Jurkat, Clone E6-1 (cell line): ENCODE measurements at places on chromosomes 1 and 21.

GRCh38 chr1:158076441-158076840 lies 83.0 kb downstream of the KIRREL1 start:
- DNase-seq, result no peak

DNA sequence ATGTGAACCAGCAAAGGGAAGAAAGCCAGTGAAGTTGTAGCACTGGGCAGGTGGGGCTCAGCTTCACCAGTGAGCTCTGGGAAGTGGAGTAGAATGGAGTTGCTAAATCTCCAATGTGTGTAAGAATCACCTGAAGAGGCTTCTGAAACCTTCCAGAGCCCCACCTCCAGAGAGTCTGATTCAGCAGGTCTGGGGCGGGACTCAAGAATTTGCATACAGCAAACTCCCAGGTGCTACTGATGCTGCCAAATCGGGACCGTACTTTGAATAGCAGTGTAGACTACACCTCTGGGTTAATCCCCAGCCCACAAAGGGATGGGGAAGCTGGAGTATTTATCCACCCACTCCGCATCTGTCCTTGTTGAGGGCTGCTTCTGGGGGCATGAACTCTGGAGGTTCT lies 154.3 kb downstream of the IGSF21 start:
- DNase-seq, result no peak

- DNase-seq, result no peak
Observed at GRCh38 chr1:208318150-208318734, 74.1 kb upstream of the PLXNA2 start.

DNA sequence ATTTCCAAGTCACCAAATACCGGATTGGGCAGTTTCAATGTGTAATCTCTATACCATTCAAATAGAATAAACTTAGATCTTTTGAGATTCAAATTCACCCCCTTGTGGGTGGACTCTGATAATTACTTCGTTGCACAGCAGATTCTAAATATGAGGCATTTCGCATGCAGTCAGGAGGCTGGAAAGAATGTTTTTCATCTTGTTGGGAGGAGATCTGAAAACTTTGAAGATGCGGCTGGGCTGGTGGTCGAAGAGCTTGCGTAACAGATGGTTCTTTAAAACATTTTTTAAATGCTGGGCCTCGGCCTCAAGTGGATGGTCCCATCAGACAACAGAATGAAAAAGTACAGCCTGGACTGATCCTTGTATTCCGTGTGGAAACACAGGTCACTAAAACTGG lies 10.4 kb downstream of the NR5A2 start:
- no peak for DNase-seq

DNA sequence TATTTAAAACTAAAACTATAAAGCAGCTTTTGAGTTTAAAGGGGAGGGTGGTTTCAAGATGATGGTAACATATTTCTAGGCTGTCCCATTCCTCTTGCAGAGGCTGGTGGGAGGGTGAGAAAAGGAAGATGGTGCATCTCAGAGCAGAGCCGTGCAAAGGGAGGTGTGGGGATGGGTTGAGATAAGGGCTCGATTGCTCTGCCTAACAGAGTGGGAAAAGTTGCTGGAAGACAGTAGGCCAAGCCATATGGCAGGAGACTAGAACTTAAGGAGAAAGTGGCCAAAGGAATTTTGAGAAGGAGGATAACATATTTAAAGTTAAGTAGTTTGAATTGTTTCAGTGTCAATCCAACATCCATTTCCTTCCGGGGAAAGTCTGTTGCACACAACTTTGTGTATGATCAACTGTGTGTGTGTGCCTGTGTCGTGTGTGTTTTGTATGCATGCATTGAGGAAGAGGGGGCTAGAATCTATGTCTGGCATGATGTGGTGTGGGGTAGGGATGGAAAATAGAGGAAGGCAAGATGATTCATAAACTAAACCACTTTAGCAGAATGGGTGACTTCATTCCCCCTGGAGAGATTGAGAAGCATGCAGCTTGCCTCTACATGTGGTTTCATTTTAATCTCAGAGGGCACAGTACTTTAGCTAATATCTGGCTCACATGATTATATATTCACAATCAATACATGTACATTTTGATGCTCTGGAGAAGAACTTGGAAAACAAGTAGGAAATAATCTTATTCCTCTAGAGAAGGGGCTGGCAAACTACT lies 145.0 kb upstream of the DNAH14 start:
- DNase-seq, result no peak

DNA sequence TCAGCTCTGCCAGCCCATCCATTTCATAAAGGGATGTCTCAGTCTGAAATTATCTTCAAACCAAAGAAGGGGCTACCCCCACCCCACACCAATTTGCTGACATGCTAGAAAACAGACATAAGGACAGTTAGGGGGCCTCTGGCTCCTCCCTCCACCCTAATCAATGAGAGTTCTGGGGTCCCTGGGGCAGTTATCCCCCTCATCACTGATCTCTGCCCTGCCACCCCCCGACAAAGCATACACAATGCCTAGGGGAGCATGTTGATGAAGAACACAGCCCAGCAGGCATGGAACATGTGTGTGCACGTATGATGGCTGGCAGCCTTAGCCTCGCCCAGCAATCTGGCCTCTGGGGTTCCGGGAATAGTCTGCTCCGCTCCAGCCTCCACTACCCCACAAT lies 58.9 kb downstream of the RHBG start:
- no peak for DNase-seq

DNA sequence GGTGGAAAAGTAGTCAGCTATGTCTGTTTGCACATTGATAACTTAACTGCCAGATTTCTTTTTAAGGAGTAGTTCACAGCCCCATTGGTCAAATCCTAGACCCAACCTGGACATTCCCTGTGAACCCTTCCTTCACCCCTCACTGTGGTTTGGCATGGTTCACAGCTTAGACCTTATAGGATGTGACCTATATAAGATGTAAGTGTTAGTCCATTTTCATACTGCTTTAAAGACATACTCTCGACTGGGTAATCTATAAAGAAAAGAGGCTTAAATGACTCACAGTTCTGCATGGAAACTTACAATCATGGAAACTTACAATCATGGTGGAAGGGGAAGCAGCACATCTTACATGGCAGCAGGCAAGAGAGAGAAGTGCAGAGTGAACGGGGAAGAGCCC lies 1066.2 kb downstream of the TTLL7 start:
- DNase-seq, result no peak

- DNase-seq, result no peak
Observed at GRCh38 chr1:55735106-55735505, 519.9 kb upstream of the USP24 start.

DNA sequence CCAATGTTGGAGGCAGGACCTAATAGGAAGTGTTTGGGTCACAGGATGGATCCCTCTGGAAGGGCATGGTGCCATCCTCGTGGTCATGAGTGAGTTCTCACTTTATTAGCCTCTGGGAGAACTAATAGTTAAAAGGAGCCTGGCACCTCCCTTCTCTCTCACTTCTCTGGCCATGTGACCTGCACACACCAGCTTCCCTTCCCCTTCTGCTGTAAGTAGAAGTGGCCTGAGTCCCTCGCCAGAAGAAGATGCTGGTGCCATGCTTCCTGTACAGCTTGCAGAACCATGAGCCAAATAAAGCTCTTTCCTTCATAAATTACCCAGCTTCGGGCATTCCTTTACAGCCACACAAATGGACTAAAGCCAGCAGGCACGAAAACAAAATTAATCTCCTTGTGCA lies 23.6 kb downstream of the ACOT7 start:
- no peak for DNase-seq

DNA sequence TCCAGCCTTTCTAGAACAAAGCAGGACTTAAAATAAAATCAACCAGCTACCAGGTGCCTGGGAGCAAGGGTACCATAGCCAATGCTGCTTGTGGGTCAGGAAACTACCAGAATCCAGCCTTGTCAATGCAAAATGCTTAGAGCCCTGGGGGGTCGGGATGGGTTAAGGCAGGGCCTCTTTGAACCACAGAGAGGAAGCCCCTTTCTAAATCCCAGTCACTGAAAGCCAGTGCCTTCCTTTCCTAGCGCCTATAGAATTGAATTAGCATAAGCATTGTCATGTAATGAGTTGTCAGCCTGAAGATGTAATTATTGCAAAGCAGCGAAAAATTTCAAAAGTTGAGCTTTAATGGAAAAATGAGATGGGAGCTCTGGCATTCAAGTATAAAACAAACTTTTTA lies 176.6 kb upstream of the DAB1 start:
- no peak for DNase-seq
